ENCODE measurements at places on chromosomes 1 and 21.

DNA sequence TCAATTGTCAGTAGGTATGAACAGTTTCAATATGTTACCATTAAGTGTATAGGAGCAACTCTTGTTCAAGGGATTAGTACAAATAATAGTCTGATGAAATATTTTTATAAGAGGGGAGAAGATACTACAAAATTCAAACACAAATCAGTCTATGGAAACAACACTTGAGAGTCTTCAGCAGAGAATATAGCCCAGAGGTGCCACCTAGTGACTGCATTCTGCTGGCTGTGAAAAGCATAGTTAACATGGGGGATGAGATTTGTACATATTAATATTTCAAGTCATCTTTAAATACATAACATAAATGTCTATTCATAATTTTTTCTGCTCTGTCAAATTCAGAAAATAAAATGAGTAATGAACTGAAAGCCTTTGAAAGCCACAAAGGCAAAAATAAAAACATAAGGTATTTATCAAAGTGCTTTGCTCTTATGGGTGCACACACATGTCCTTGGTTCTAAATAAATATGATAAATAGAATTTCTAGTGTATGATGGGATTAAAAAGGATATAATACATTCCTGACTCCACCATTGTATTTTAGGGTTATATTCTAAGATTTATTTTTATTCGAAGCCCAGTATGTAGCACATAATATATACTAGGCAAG, 440.9 kb upstream of the ZRANB2 start:
- no peak for DNase-seq

DNA sequence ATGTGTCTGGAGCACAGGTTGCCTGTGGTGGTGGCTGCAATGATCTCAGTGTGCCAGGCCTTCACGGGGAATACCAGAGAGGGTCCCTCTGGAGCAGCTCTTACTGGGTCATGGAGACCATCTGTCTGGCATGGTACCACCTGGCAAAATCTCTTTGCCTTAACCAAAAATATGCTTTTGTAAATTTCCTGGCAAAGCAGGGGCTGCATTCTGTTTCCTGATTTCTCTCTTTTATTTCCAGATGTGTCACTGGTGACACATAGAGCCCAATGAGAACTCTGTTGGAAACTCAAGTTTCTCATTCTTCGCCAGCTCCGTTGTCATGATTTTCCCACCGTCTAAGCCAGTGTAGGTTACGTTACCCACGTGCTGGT, 136.5 kb downstream of the FGGY start:
- DNase-seq = no peak

DNA sequence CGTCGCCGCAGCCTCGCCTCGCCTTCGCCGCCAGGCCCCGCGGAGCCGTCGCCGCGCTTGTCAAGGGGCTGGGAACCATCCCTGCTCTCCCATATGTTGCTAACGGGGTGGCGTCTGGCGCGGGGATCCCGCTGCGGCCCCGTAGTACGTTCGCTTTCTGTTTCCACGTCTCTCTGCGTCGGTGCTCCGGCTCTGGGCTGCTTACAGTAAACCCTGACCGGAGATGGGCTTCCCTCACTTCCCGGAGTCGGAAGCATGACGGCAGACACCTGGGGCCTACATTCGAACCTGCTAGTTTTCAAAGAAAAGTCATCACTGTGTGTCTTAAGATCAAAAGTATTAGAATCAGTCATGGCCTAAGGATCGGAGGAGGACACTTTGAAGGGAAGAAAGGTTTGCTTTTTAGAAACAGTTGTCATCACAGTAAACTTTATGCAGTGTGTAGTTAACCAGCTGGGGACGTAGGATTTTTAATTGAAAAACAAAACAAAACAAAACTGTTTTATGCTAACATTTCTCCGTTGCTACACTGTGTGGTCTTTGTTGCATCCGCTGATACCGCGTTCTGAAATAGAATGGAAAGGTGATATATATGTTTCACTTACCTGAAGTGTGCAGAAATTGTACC, 69.0 kb downstream of the SLC35A3 start:
- DNase-seq = peak; percentile 47

GRCh38 chr1:11952455-11953109, 18.1 kb downstream of the PLOD1 start:
- DNase-seq = peak; percentile 58

DNA sequence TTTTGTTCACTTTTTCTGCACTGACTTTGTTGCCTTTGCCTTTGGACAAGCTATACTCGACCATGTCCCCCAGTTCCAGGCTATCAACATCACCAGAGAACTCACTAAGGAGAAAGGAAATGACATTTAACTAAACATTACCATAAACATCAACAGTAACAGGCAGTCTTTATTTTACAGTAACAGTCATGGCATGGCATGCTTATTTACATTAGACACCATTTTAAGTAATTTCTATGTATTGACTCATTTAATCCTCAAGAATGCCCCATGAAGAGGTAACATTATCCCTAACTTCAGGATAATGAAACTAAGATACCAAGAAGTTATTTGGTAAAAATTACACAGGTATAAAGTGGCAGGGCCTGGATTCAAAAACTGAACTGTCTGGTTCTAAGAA, 8.7 kb upstream of the NRAS start:
- no peak for DNase-seq

DNA sequence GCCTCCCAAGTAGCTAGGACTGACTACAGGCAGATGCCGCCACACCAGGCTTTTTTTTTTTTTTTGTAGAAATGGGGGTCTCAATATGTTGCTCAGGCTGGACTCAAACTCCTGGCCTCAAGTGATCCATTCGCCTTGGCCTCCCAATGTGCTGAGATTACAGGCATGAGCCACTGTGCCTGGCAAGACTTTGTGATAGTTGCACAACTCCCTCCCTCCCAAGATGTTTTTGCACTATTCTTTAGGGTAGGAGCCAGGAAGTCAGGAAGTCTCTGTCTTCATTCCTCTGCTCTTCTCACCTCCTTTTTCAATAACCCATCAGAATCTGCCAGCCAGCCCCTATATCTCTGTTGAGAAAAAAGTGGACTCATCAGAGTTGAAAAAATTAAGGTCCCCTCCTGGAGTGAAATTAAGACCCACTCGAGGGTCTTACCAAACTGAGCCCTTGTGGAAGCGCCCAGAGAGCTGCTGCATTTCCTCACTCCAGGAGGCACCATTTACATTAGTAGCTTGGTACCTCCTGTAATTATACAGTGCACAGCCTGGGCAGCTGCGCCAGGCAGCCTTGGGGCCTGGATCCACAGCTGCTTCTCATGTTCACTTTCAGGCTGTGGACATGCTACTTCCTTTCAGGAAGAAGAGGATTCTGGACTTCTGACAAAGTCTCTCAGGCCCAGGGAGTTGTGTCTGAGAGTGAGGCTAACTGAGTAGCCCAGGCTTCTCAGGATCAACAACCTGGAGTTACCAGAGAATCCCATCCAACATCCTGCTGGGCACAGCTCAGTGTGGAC, 24.0 kb downstream of the TCEA3 start:
- no peak for DNase-seq

- DNase-seq = peak; percentile 6
Measured at GRCh38 chr1:54582566-54583306, 34.7 kb downstream of the ACOT11 start.

GRCh38 chr1:33370301-33370700, 49.4 kb upstream of the A3GALT2 start:
- no peak for DNase-seq

GRCh38 chr1:38834937-38835827, 24.4 kb downstream of the RRAGC start:
- peak; percentile 80 for DNase-seq
